ENCODE measurements at places on chromosomes 13 and 19.

GRCh38 chr13:66322936-66323335 is 907.2 kb downstream of the PCDH9 start:
- no peak for DNase-seq

DNA sequence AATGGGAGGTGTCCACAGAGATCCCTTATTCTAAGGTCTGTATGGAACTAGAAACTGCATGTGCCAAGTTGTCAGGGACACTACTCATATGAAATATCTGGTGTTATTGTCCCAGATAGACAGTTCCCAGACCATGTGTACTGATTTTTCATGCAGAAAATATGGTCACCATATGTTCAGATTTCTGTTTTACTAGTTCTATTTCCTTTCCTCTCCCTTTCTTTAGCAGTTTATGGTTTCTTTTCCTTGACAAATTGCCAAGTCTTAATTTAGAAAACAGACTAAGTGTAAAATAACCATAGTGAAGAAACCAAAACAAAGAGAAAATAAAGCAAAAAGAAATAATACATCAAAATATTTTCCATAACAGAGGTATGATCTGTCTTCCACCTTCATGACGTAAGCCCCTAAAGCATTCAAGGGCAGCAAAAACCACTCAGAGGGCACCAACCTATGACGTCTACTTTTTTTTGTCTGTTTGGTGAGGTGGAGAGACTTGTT is 248.5 kb downstream of the KCTD12 start:
- no peak for DNase-seq

- DNase-seq: peak; percentile 36
These were observed 3.1 kb upstream of the TNFAIP8L1 start for GRCh38 chr19:4636151-4636717.

GRCh38 chr13:71290963-71291841 is 575.8 kb downstream of the DACH1 start:
- DNase-seq: peak; percentile 59

DNA sequence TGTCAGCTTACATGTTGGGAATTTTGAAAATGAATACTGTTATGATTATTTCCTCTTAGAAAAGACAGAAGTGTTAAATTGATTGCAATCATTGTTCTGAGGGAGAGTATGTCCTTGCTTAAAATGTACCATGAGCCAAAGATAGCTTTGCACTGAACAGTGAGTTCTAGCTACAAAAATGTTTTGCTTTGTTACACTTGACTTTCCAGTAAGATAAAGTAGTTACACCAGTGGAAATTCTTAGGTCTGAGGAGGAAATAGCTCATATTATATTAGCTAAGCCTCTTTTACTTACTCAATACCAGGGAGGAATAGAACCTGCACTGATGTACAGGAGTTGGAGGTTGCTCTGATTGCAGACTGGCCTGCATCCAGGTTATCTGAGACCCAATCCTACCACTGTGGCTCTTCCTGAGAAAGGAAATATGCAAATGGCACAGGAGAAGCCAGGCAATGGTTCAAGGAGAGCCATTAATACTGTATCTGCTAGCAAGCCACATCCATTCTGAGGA is 53.0 kb upstream of the FBXL3 start:
- DNase-seq: no peak

- DNase-seq: no peak
These were observed 389.9 kb downstream of the RFC3 start for GRCh38 chr13:34207872-34208271.

GRCh38 chr19:30781519-30781918 is 409.3 kb downstream of the ZNF536 start:
- no peak for DNase-seq

DNA sequence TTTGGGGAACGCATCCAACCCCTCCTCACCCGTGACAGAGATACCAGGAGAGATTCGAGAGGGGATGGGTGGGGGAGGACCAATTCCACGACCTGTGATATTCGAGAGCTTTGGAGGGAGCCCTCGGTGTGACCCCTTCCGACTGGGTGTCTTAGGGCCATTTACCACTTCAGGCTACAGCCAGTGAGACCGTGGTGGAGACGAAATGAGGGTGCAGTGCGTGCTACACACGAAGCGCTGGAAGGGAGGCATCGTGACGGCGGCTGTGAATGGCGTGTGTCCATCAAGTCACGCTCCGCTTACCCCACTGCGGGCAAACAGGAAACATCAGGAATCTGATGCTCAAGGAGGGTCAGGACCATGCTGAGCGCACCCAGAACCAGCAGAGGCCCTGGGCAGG is 10.4 kb downstream of the CTU1 start:
- no peak for DNase-seq

- no peak for DNase-seq
These were observed 199.2 kb downstream of the LACC1 start for GRCh38 chr13:44078806-44079376.
